ENCODE measurements at places on chromosomes 2 and 18.
A peak's percentile ranks its signal among the peaks of the same experiment; 100 is the strongest.

DNA sequence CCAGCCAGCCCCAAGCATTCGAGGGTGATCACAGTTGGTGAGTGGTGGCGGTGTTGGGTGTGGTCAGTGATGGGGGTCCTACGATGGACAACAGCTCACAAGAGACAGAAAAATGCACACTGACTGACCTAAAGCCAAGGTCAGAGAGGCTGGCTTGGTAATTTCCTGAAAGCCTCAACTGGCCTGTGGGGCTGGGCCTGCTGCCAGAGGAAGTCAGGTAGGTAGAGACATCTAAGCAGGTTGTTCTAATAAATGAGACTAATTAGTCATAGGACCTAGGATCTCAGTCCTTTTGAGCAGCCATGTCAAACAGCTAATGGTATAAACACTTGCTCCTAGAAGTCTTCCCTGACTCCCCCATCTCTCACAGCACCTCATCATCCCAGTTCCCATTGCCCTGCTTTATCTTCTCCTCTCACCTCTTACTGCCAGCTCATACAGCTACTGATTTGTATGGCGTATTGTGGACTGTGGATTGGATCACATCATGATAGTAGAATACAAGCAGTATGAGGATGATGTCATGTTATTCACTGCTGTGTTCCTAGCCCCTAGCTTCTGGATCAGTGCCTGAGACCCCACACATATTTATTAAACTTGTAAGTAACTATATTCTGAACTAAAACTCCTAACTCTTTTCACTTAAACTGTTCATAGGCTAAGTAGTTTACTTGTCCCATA lies 262.9 kb upstream of the KLHL29 start:
- DNase-seq, result no peak

GRCh38 chr2:237446338-237446665 lies 32.3 kb upstream of the COL6A3 start:
- DNase-seq, result no peak

DNA sequence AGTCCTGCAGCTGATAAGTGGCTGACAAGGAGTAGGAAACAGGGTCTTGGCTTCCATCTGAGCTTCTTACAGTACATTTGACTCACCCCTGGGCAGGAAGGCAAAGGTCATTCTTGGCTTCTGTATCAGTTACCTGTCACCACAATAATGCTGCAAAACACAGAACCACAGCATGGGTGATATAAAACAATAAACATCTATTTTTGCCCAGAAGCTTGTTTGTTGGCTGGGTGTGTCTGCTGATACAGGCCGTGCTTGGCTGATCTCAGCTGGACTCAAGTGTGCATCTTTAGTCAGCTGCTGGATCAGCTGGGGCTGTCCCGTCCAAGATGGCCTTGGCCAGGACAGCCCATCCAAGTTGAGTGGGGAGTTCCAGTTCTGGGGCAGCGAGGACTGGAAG lies 34.7 kb downstream of the ONECUT2 start:
- DNase-seq, result no peak

DNA sequence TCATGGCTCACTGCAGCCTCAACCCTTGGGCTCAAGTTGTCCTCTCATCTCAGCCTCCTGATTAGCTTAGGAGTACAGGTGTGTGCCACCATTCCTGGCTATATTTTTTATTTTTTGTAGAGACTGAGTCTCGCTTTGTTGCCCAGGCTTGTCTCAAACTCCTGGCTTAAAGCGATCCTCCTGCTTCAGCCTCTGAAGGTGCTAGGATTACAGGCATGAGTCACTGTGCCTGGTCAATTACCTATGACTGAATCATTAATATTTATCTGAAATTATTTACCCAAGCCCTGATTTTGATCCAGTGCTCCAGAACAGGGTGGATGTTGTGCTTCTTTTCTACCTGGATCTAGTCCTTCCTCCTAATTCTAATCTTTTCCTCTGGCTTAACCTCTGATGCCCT lies 87.8 kb downstream of the MAP2 start:
- DNase-seq, result no peak

- no peak for DNase-seq
Observed at GRCh38 chr2:209472112-209472832, 48.4 kb downstream of the MAP2 start.

DNA sequence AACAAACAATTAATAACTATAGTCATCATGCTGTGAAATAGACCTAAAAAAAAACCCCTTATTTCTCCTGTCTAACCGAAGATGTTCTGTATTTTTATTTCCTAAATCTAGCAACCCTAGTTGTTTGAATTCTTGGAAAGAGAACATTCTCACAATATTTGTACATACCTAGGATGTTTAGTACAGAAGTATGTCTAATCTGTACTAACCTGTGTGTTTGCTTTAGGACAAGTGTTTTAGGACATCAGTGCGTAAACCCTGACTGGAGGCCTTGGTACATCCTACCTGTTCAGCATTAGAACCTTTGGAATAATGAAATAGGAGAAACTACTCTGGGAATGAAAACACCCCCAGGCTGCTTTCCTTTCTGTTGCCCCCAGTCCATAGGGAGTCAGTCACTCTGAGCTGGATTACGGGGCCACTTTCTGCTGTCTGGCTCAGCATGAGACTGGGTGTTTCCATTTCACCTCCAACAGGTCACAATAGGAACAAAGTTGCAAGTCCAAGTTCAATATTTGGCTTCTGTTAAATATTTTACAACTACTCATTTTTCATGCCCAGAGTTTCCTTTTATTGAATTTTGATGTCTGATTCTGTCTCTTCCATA lies 114.7 kb downstream of the MTX2 start:
- no peak for DNase-seq

DNA sequence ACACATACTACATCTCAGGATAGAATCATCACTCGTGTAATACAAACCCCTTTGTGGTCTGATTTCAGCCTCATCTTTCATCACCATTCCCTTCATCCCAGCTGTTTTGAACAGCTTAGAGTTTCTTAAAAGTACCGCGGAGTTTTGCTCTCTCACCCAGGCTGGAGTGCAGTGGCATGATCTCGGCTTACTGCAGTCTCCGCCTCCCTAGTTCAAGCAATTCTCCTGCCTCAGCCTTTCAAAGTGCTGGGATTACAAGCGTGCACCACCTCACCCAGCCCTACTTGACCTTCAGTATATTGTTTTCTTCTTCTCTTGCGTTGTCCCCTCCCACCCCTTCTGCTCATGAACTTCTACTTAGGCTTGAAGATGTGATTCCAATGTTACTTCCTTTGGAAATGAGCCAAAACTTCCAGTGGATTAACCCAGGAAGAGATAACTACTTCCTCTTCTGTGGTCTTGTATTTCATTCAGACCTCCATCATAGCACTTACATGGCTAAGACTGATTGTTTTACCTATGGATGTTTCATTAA lies 15.8 kb downstream of the ERLEC1 start:
- DNase-seq, result no peak

DNA sequence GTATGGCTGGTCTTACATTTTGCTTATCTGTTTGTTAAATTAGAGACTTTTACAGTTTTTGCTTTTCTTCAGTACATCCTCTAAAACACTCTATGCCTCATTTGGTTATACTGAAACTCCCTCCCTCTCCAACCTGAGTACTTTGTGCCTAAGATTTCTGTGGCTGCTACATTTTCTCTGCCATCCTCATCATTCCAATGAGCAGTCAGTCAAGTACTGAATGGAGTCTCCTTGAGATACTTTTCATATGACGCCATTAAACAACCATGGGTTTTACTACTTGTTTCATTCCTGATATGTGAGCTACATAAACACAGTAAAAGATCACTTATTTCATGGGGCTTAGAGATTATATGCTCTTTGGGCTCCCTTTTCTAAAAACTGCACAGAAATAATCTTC lies 196.7 kb upstream of the EPC2 start:
- DNase-seq, result no peak

GRCh38 chr2:181037922-181038321 lies 57.5 kb downstream of the UBE2E3 start:
- no peak for DNase-seq

GRCh38 chr2:163701399-163702195 lies 34.2 kb downstream of the FIGN start:
- DNase-seq, result no peak

DNA sequence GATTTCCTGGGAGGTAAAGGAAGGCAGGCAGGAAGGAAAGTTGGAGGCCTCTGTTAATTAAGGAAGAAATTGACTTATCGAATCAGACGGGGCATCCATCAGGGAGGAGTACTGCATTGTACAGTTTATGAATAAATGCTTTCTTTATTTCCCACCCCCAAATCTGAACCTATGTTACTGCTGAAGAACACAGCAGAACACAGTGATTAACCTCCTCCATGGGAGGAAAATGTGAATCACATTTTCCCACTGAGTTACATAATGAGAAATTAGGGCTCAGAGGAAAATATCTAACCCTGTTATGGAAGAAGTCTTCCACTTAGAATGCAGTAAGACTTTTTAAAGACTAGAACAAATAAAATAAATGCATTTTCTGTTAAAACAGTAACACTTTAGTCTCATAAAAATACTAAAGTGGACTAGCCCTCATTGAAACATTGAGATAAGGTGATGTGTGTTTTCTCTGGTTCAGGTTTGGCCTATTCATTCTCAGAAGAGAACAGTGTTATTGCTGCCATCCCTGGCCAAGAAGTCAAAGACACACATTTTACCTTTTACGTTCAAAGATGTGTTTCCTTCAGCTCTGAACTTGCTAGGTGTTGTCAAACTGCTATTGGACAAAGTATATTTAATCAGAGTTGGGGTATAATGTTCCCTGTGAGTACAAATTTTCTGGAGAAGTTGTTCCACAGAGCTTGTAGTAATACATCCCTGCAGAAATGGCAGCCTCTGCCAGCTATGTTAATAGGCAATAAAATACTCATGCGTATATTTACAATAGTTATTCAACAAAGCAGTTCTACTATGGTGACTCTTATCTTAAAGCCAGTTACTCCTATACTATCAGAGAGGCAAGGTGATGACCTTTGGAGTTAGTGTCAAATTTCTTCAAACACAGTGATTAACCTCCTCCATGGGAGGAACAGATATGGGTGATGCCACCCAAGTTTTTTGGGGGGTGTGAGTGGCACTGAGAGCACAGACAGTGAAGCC lies 11.1 kb downstream of the DNAH6 start:
- DNase-seq, result no peak

DNA sequence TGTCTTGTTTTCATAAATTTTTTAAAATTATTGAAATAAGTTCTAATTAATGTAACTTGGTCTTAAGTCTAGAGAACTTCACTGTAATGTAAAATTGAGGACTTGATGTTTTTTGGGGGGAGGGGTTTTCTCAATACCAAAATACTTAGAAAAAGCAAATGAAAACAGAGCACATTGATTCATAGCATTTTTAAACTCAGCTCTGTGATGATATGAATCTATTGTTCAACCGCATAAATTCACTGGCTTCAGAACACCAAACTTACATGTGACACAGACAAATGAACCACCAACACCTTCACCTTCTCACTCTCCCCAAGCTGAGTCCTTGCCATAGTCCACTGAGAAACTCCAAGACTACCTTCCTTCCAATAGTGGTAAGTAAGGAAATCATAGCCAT lies 108.2 kb downstream of the ZNF521 start:
- no peak for DNase-seq

- DNase-seq, result no peak
Observed at GRCh38 chr2:234478121-234478858, 18.6 kb downstream of the ARL4C start.

GRCh38 chr2:112153501-112153900 lies 15.3 kb downstream of the FBLN7 start:
- peak; percentile 25 for DNase-seq

- no peak for DNase-seq
Observed at GRCh38 chr18:79631096-79631507, 48.5 kb upstream of the CTDP1 start.

- peak; percentile 52 for DNase-seq
Observed at GRCh38 chr2:66573821-66574233, 138.9 kb downstream of the MEIS1 start.

DNA sequence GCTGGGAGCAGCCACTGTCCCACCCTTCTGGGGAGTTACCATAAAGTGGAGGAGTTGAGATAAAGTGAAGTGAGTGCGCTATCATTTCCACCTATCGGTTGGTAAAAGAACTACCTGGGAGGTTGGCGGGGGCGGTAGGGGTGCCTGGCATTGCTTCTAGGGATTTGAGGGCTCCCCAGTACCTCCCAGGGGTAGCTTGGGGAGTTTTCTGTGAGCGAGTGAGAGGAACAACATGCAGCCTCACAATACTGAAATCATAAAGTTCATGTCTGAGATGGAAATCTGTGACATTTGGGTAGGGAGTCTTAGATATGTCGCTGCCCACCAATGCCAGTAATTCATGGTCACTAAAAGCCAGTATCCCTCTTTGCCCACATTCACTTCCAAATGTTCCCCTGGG lies 68.7 kb downstream of the PRKCE start:
- DNase-seq, result no peak

GRCh38 chr2:170323743-170324142 lies 145.8 kb downstream of the MYO3B start:
- DNase-seq, result no peak

DNA sequence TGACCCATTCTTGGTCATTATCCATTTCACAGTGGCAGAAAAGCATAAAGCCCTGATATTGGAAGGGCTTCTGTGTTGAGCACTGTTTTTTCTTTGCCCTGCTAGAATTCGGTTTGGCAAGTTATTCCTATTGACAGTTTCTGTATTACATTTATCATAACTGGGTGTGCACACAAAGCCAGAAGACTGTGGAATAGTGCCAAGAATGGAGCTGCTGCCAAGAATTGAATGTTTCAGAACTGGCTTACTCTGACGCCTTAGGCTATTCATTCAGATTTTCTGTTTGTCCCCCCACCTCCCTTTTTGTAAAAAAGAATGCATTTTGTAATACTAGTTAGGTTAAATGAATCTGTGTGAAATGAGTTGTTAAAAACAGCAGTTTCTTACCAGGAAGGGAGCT lies 12.7 kb downstream of the KDM3A start:
- DNase-seq, result peak; percentile 64

- DNase-seq, result no peak
Observed at GRCh38 chr18:74715865-74716712, 118.4 kb downstream of the ZNF407 start.

GRCh38 chr2:21539685-21540084 lies 415.9 kb downstream of the TDRD15 start:
- no peak for DNase-seq

GRCh38 chr2:75994759-75995158 lies 284.0 kb upstream of the GCFC2 start:
- DNase-seq, result no peak

DNA sequence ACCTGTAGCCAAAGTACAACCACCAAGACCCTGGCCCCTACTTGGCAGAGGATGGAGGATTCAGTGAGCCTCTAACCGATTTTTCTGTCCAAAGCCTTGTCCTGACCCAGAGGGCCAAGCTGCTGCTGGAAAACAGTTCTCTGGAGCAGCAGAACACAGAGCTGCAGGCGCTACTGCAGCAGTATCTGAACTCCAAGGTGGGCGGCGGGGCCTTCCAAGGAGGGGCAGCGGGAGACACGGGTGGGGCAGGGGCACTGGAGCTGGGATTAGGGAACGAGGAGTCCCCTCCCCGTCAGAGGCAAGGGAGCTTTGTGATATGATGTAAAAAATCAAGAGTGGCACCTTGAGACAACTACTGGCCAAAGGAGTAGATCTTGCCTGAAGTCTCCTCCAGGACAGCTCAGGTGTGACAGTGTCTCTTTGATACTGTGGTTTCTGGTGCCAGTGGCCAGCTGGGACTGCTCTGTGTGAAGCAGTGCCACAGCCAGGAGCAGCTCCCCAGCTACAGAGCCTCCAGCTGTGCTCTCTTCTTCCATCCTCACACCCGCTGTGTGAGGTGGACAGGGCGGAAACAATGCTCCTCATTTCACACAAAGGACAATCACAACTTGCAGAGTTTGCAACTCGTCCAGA lies 22.8 kb downstream of the OTOF start:
- no peak for DNase-seq

GRCh38 chr2:80638783-80639182 lies 334.2 kb upstream of the LRRTM1 start:
- peak; percentile 1 for DNase-seq

Measured in adrenal gland (tissue), 19 donors.